ENCODE measurements at places on chromosomes 16 and 17. TPM values are rescaled to one million over a fixed set of nuclear protein-coding genes. Genes with fewer than 3 reads are reported as not detected.

Gene MOSMO
- total RNA-seq = 25.8 TPM

Gene KRT20
- 3.4 TPM for total RNA-seq

Gene PITPNM3
- total RNA-seq = 4.8 TPM

Gene TNFRSF17
- total RNA-seq = not detected

Gene COPZ2
- 129 TPM for total RNA-seq

Gene MT1G
- total RNA-seq = not detected

Gene PKMYT1
- total RNA-seq = 6.0 TPM

Data from umbilical cord (tissue), 2 donors.